ENCODE measurements at places on chromosomes 2 and 18. TPM values are rescaled to one million over a fixed set of nuclear protein-coding genes. Genes with fewer than 3 reads are reported as not detected.

Gene SCYGR4
- total RNA-seq = not detected

DNA sequence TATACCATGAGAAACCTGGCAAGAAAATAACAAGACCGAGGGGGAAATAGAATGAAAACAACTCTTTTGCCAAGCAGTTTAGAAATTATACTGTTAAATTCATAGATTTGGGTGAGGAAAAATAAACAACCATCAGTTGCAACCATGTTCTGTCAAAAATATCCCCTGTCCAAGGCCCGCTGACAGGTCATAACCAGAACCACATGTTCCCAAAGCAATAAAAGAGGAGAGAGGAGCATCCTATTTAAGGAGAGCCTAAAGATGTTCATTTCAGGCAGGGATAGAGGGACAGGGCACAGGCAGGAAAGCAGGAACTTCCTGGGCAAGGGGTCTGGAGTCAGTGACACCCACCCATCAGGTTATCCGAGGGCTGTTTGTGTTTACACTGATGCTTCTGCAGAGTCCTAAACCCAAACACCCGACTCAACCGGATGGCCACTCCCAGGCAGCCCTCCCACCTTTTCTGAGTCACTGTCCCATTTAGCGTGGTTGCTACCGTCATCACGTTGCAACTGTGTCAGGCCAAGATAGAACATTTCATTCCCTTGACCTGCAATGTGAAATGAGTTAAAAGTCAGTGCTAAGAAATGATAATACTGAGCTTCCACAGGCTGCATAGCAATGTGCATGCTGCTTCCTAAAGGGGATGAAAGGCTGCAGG is 468.3 kb upstream of the RAB12 start:
- H3K36me3 ChIP-seq = no peaks in the 10 kb centered on the region
- peak overlapping the region; percentile 43 for H3K27ac ChIP-seq
- H3K4me3 ChIP-seq = no peak overlapping the region
- DNase-seq = no peak
- no peaks in the 10 kb centered on the region for H3K4me1 ChIP-seq

- H3K4me3 ChIP-seq = no peak overlapping the region
- peak; percentile 70 for DNase-seq
- H3K27me3 ChIP-seq = no peaks in the 10 kb centered on the region
- peak overlapping the region; percentile 92 for H3K27ac ChIP-seq
- H3K36me3 ChIP-seq = peaks cover 2% of the 10 kb centered on the region
Observed at GRCh38 chr18:79506191-79507075, 110.7 kb downstream of the NFATC1 start.

DNA sequence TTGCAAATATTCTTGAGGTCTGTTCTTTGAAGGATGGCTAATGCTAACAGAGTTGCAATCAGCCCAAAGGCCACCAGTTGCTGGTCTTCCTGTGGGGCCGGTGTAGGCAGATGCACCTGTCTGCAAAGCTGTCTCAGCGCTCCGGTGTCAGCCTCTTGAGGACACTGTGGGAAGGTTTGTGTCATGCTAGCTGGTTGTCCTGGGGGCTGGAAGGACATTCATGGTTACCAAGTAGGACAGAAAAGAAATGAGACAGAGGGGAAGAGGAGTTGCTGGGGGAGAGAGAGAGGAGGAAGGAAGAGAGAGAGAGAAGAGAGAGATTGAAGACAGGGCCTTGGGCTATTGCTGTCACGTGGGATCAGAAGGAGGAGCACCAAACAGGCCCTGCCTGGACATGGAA is 639.6 kb upstream of the HS6ST1 start:
- H3K4me3 ChIP-seq = no peak overlapping the region
- no peaks in the 10 kb centered on the region for H3K36me3 ChIP-seq
- no peak overlapping the region for H3K27ac ChIP-seq
- H3K27me3 ChIP-seq = peaks cover 3% of the 10 kb centered on the region

Gene COX7A2L
- total RNA-seq = 113 TPM

- no peaks in the 10 kb centered on the region for H3K4me1 ChIP-seq
Observed at GRCh38 chr2:188204824-188205223, 86.8 kb upstream of the GULP1 start.

DNA sequence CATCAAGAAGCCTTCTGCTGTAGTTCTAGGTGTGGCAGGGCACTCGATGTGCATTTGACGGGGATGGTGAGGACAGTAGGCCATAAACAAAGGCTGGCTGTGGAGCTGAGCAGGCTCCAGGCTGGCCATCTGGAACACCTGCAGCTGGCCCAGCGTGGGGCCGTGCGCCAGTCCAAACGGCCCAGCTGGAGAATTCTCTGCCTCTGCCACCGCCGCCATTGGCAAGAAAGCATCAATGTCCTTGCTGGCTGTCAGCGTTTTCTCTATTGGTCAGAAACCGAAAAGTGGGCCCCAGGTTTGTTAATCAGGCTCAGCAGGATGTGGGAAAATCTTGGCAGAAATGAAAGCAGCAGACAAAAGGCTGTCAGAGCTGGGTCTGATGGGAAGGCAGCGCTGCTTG is 24.0 kb upstream of the CTIF start:
- H3K27me3 ChIP-seq = no peaks in the 10 kb centered on the region
- no peak for DNase-seq
- no peaks in the 10 kb centered on the region for H3K4me1 ChIP-seq
- no peaks in the 10 kb centered on the region for H3K36me3 ChIP-seq
- H3K4me3 ChIP-seq = no peak overlapping the region

DNA sequence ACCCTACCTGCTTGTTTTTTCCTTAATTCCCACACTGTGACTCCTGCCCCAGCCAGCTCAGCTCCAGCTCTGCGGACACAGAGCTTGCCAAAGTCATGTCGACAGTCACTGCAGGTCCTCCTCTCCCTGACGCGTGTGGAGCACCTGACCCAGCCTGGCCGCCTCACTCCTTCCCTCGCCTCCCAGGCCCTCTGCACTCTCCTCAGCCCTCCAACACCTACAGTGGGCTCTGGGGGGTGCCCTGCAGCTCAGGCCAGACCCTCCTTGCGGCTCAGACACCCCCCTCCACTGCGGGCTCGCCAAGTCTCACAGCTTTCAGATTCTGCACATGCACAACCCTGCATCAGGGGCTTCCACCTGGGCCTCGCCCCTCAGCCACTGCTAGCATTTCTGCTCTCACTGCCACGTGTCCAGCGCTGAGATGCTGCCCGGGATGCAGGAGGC is 68.3 kb downstream of the NDUFA10 start:
- H3K27me3 ChIP-seq = no peaks in the 10 kb centered on the region
- H3K4me1 ChIP-seq = peaks cover 12% of the 10 kb centered on the region
- H3K27ac ChIP-seq = no peak overlapping the region

Gene FZD7
- 31.7 TPM for total RNA-seq

DNA sequence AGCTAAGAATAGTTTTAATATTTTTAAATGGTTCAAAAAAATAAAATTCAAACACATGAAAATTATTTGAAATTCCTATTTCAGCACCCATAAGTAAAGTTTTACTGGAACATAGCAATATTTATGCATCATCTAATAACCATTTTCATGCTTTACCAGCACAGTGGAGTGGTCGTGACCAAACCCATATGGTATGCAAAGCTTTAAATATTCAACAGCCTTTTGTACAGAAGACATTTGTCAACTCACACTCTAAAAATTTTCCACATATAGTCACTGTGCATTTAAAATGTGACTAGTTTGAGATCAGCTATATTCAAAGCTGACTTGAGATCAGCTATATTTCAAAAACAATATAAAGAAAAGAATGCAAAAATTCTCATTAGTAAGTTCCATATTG is 46.2 kb downstream of the PUM2 start:
- no peak overlapping the region for H3K4me3 ChIP-seq
- H3K27ac ChIP-seq = no peak overlapping the region
- H3K4me1 ChIP-seq = peaks cover 11% of the 10 kb centered on the region
- peaks cover 29% of the 10 kb centered on the region for H3K36me3 ChIP-seq
- H3K27me3 ChIP-seq = no peaks in the 10 kb centered on the region

DNA sequence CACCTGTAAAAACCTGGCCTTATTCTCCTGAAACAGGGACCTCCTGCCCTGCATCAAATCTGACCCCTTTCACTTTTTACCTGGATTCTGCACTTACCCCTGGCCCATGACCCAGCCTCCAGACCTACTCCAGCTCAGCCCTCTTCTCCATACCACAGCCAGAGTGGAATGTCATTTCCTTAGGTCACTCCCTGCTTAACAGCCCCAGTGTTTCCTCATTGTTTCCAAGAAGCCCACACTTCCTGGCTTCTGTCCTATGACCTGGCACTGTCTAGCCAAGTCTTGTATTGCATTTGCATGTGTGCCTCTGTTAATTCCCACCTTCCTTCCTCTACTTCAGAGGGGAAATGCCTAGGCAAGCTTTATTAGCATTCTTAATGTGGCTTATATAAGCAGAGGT is 51.4 kb upstream of the TRIB2 start:
- peak overlapping the region; percentile 63 for H3K27ac ChIP-seq
- DNase-seq = no peak
- no peaks in the 10 kb centered on the region for H3K4me1 ChIP-seq
- no peaks in the 10 kb centered on the region for H3K27me3 ChIP-seq
- H3K36me3 ChIP-seq = no peaks in the 10 kb centered on the region
- no peak overlapping the region for H3K4me3 ChIP-seq

Gene HOXD4
- total RNA-seq = 0.74 TPM

Gene VPS4B
- total RNA-seq = 55.5 TPM

DNA sequence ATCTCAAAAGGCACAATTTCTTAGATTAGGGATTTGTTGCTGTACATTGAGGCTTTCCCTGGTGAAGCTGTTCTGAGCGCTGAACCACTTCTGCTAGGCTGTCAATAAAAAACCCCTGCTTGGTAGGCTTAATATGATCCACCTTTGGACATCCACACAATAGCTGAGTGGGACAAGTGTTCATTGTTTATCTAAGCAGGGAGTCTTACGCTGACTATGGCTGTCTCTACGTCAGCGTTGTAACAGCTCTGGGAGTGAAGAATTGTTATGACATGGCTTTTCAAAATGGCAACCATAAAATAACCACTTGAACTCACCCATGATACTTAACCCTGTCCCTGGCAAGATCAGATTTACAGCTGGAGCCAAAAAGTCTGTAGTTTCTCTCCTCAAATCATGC is 111.5 kb upstream of the SULT1C3 start:
- no peaks in the 10 kb centered on the region for H3K4me1 ChIP-seq
- H3K4me3 ChIP-seq = no peak overlapping the region
- no peak overlapping the region for H3K27ac ChIP-seq
- H3K36me3 ChIP-seq = no peaks in the 10 kb centered on the region
- DNase-seq = no peak

DNA sequence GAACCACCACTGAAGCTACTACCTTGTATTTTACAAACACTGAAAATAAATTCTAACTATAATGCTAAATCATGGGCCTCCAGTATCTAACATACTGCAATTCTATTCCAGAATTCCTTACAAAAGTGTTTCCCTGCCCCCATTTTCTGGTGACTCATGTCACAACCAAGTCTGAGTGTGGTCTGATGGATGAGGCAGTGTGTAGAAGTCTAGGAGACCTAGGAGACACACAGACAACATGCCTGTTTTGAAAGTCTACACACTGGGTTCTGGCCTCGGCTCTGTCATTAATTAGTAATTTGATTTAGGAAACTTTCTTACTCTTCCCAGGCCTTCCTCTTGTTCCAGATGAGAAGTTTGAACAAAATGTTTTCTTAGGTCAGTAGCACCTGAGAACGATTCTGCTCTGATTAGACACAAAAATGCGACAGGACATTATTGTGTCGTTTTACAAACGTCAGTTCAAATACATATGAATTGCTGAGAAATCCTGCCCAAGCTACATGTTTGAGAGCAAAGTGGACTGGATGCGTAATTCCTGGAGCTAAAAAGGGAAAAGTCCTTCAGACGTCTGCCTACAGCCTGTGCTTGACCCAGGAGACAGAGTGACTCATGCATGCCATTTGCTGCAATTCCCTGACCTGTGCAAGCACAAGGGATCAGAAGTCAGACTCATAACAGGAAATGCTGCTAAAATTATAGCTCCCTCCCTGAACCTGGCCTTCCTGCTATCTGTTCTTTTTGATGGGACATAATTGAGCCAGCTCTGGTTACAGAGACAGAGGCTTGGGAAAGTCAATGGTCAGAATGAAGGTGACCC is 494.4 kb downstream of the SOX11 start:
- H3K4me3 ChIP-seq = no peak overlapping the region
- peak; percentile 16 for DNase-seq
- no peaks in the 10 kb centered on the region for H3K4me1 ChIP-seq
- peak overlapping the region; percentile 64 for H3K27ac ChIP-seq
- H3K36me3 ChIP-seq = no peaks in the 10 kb centered on the region

- H3K36me3 ChIP-seq = peaks cover 7% of the 10 kb centered on the region
- DNase-seq = no peak
- no peak overlapping the region for H3K27ac ChIP-seq
Observed at GRCh38 chr2:63902149-63902548, 60.5 kb downstream of the UGP2 start.

DNA sequence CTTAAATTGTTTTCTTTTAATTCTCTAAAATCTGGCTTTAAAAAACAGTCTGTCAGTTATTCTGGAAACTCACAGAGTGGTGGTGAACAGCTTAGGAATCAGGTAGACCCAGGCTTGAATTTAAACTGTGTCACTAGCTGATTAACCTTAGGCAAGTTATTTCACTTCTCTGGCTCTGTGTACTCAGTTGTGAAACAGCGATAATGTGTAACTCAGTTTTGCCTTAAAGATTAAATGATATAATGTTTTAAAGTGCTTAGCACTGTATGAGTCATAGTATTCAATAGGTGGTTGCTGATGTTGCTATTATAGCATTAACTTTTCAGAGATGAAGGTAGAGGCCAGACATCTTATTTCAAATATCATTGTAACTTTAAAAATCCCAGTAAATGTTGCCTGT is 40.7 kb downstream of the PKP4 start:
- H3K36me3 ChIP-seq = no peaks in the 10 kb centered on the region
- no peaks in the 10 kb centered on the region for H3K27me3 ChIP-seq
- H3K4me1 ChIP-seq = peaks cover 9% of the 10 kb centered on the region
- no peak overlapping the region for H3K27ac ChIP-seq
- H3K4me3 ChIP-seq = no peak overlapping the region
- DNase-seq = no peak

DNA sequence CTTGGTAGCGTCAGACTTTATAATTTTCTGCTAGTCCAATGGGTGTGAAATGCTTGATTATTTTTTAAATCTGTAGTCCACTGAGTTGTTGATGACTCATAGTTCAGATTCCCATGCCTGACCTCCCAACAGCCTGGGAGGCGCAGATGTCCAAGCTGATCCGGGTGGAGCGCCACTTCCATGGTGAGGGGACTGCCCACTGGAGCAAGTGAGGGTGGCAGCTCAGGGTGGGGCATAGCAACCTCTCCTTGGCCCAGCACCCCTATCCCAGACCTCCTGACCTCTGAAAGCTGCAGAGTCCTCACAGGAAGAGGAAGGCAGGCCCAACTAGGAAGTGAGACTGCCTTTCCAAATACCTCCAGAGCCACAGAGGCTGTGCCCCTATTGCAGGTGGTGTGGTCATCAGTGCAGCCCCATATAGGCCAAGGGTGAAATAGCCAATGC is 4.4 kb downstream of the MAL start:
- H3K4me1 ChIP-seq = no peaks in the 10 kb centered on the region
- no peak overlapping the region for H3K27ac ChIP-seq
- DNase-seq = no peak
- H3K36me3 ChIP-seq = no peaks in the 10 kb centered on the region
- no peak overlapping the region for H3K4me3 ChIP-seq
